ENCODE measurements at places on chromosomes 7 and 10.

GRCh38 chr10:133390597-133391248 lies 3.2 kb upstream of the MTG1 start:
- no peak for DNase-seq

DNA sequence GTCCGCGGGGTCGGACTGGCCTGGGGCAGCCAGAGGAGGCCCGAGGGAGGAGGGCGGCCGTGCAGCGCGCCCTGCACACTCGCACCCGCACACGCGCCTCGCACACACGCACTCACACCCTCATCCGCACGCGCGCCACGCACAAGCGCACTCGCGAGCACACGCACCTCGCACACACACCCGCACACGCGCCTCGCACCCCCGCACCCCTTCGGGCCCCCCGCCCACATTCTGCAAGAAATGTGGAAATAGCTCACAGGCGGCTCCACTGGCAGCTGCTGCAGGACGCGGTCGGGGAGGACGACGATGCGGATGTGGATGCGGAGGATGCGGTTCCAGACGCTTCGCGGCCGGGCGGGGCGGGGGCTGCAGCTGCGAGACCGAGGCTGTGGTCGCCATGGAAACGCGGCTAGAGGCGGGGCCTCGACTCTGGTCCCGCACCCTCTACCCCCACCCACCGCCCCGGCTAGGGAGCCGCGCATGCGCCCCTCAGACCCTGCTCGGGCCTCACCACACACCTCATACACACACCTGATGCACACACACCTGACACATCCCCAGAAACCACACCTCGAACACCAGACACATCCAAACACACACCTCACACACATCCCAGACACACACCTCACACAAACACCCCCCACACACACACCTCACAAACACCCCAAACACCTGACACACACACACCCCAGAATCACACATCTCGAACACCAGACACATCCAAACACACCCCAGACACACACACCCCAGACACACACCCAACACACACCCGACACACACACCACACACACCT lies at the start of gene CALY:
Gene CALY (minus strand): TSS at position 320 of the 793 bp plus-strand sequence. CDS start 7,907 bp downstream, outside the sequence.
- peak; percentile 44 for DNase-seq

DNA sequence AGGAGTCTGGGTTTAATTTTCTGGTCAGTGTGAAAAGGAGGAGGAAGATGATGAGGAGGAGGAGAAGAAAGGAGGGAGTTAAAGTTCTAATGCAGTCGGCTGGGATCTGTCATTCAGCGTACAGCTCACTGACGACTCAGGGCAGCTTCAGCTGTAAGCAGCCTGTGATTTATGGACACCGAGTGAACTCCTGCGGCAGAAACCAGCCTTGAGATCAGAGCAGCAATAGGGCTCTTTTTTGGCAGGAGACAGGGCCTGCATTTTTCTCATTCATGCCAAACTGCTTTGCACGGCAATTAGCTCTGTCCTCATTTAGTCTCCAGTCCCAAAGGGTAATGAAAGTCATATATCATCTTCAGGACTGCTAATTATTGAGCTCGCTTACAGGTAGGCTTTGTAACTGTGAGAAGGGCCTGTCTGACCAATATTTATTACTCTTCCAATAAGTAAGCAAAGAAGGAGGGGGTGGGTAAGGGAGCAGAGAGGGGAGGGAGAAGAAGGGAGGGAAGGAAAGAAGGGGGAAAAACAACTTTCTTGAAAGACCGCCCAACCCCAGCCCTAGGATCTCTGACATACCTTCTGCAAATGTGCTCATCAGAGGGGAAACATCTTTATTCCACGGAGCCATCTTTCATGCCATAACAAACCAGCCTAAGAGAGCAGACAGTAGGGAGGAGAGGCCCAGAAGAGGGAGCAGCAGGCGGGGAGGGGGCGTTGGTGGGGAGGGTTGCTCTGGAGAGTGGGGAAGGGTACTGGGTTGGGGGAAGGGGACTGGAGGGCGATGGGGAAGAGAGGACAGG lies 48.1 kb upstream of the COMTD1 start:
- DNase-seq, result no peak

GRCh38 chr7:127704211-127704610 lies 52.2 kb downstream of the SND1 start:
- DNase-seq, result no peak

DNA sequence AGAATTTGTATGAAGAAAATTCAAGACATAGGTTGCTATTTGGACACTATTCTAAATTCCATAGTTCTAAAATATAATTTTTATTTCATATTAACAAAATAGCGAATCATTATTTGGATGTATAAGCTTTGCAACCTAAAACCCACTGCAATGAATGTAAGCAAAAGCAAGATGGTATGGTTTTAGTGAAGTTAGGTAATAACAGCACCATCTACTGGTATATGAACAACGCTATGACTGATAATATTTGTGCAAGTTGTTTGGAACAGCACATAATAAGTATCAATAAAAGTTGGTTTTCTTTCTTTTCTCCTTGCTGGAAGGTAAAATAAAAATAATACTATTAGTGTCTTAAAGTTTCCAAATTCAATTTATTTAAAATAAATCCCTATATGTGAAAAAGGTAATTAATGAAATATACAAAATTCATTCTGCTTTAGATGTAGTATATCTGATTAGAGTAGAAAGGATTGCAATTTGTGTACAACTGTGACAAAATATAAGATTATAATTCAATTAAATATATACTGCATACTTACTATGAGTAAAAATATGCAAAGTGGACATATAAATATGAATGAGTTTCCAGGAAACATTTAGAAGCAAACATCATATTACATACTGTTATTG lies 79.0 kb upstream of the LSM8 start:
- DNase-seq, result no peak

GRCh38 chr7:80770675-80771081 lies 132.2 kb downstream of the CD36 start:
- no peak for DNase-seq

GRCh38 chr10:6108631-6109443 lies 20.0 kb downstream of the RBM17 start:
- DNase-seq, result no peak

DNA sequence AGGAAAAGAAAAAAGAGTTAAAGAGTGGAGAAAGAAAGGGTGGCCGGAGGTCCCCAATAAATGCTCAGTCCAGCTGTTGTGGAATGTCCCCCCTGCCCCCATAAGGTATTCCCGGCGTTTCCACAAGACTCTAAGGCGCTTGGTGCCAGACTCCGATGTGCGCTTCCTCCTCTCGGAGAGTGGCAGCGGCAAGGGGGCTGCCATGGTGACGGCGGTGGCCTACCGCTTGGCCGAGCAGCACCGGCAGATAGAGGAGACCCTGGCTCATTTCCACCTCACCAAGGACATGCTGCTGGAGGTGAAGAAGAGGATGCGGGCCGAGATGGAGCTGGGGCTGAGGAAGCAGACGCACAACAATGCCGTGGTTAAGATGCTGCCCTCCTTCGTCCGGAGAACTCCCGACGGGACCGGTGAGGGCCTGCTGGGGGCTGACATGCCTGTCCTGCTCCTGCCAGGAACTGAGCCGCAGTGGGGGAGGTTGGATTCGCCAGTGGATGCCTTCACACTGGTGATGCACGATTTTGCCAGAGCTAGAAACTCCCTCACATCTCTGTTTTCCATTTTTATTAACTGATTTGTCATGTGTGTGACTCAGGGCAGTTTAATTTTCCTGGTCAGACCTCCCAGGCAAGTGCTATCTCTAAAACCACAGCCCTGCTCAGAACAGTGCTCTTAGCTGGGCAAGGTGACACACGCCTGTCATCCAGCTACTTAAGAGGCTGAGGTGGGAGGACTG lies 34.2 kb downstream of the TACR2 start:
- no peak for DNase-seq

DNA sequence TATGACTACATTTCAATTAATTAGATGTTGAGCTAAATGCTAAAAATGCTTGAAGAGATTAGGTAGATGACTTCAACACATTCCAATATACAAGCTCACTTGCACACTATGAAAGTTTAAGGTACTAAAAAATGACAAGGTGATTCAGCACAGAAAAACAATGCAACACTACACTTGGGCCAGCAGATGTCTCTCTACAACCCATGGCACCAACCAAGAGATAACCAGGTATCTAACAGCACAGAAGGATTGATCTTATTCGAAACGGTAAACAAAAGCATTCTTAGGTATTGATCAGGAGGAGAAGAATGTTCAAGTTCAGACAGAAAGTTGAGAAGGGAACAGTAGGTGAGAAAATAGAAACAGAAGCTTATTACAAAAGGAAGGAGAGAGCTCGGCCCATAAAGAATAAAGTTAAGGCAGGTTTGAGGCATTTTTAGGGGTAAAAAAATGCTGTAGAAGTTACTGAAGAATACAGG lies 248.2 kb upstream of the KLF14 start:
- no peak for DNase-seq

DNA sequence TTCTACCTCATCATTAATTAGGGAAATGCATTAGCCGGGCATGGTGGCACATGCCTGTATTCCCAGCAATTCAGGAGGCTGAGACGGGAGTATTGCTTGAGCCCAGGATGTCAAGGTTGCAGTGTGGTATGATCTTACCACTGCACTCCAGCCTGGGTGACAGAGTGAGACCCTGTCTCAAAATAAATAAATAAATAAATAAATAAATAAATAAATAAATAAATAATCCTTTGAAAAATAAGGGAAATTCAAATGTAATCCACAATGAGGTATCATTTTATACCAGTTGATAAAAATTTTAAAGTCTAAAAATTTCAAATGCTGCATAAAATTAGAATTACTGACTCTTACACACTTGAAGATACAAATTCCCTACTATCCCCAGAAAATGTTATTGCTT lies 334.3 kb downstream of the ADK start:
- no peak for DNase-seq

DNA sequence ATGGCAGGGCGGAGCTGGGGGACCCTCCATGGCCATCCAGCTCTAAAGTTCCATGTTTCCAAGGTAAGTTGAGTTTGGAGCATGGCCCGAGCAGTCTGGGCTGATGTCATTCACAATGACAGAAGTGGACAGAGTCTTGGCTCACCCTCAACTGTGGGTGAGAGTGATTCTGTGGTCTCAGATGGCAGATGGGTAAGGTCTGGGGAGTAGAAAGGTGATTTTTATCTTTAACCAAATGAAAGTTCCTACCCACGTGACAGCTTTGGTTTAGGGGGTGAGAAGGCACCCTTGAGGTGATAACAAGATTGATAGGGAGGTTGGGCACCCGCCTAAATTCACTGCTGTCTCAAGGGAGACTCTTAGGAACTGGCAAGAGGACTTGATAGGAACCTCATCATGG lies 57.6 kb upstream of the PDZD8 start:
- no peak for DNase-seq

DNA sequence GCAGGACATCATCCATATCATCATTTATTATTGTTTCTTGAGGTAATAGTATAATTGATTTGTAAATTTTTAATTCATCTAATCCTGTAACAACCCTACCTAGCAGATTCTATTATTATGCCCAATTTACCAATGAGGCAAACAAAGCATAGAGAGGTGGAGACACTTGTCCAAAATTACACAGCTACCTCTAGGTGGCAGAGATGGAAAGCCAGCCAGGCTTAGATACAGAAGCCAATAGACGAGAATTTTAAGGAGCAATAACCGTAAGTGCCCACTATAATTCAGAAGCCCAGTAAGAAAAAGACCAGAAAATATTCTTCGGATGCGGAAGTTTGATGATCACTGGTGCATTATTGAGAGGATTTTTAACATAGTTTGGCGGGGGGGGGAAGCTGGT lies 54.0 kb downstream of the ANK3 start:
- no peak for DNase-seq

DNA sequence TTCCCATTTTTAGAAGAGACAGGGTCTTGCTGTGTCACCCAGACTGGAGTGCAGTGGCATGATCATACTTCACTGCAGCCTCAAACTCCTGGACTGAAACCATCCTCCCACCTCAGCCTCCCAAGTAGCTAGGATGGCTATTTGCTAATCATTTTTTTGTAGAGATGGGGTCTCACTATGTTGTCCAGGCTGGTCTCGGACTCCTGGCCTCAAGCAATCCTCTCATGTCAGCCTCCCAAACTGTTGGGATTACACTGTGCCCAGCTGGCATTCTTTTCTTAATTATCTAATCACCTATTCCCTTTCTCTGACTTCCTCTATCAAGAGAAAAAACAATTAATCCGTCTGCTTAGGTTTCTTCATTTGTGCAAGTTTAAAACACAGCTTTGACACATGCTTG lies 172.5 kb upstream of the TRIM24 start:
- DNase-seq, result no peak

DNA sequence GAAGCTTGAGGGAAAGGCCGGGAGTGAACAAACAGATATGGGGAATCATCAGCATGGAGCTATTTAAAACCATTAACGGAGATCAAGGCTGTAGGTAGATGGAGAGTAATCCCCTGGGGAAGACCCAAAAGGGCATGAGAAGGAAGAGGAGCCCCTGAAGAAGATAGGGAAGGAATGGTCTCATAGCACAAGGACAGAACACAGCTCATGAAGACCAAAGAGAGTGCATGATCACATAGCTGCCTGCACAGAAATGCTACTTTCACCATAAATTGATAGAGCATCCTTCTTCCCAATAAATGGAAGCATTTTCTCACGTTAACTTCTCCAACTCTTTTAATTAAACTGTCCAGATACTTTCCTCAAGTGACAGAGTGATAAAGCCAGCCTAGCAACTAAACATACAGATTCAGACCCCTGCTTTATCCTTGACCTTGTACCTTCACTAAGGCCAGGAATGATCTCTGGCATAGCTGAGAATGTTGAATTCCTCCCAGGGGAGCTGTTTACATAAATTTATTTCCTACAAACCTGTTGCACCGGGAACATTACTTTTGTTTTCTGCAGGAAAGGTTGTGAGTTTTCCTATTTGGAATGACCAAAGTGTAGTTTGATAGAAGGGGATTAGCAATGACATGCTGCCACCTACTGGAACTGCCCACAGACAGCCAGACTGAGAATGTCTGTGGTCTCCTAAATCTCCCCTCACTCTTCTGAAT lies 110.8 kb upstream of the LRGUK start:
- no peak for DNase-seq

DNA sequence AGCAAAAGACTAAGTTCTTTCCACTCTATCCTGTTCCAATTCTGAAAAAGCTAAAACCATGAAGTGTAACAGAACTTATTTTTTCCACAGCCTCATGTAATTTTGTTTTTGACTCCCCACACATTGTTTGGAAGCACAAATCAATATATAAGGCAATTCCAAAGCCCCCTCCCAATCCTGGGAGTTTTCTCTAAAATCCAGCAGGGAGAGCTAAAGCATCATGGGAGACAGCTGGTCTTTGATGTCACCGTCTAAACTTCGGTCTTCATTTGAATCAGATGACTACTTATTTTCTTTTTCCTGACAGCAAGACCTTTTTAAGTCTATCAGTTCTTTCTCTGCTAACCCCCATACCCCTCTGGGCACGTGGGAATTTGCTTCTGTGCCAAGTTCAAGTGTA lies 33.3 kb upstream of the PON1 start:
- DNase-seq, result no peak

- no peak for DNase-seq
Measured at GRCh38 chr10:132249824-132250375, 57.9 kb downstream of the STK32C start.

- DNase-seq, result no peak
Measured at GRCh38 chr10:78927257-78927995, 141.3 kb upstream of the ZMIZ1 start.
